ENCODE measurements at places on chromosomes 1 and 21.

DNA sequence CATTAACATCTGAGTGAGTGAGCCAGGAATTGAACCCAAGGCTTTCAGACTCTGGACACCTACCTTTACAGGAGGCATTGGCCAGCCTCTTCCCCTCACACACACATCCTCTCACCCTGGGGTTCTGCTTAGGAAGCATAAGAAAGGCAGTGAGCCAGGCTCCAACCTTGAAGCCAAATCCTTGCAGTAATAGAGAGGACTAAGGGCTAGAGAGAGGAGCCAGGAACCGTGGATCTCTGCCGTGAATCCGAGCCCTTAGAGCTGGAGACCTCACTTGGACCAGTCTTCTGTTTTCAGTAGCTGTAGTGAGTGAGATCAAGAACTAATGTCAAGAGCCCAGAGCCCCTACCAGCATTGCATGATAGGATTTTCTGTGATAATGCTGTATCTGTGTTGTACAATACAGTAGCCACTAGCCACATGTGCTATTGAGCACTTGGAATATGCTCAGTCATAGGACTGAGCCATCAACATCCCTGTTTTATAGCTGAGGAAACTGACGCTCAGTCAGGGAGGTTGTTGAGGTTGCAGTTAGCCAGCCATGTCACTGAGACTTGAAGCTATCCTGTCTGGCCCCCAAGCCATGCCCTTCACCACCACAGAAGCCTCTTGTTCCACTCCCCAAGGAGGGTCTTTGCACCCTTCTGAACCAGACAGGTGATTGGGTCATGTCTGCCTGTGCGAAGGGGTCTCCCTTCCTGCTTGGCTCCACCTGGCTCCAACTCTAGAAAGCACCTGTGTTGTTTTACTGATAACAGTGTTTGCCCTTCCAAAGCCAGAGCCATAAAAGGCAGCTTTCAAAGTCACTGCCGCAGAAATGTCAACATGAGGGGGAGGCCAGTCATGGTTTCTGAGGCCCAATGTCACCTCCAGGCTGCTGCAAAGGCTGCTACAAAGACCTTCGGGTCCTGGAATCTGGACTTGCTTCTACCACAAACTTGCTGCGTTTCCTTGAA is 101.1 kb upstream of the JUN start:
- peak; percentile 39 for DNase-seq

GRCh38 chr1:222073307-222073995 is 331.6 kb upstream of the DUSP10 start:
- no peak for DNase-seq

DNA sequence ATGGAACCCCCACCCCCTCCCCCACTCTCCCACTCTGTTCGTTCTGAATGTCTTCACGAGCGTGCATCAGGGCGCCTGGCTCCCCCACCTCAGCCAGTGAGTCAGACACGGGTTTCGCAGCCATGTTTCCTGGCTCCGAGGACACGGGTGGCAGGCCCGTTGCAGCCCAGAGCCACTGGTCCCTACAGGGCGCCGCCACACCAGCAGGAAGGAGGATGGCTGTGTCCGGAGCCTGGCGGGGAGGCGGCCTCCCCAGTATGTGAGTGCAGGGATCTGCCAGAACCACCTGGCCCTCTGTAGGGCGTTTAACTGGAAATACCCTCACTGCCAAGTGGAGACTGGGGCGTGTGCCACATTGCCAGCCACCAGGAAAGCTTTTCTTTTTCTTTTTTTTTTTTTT is 18.5 kb downstream of the CSTB start:
- no peak for DNase-seq

GRCh38 chr1:43318831-43319230 is 18.0 kb downstream of the TIE1 start:
- DNase-seq = no peak

GRCh38 chr1:15944308-15945010 is 31.4 kb downstream of the ZBTB17 start:
- DNase-seq = no peak

- DNase-seq = no peak
Observed at GRCh38 chr21:30479259-30479658, 908 bp downstream of the KRTAP19-1 start.

GRCh38 chr1:243549108-243549507 is 293.3 kb downstream of the SDCCAG8 start:
- DNase-seq = peak; percentile 11

GRCh38 chr1:161781995-161782394 is 15.9 kb downstream of the ATF6 start:
- no peak for DNase-seq

GRCh38 chr1:55063577-55063942 is 24.2 kb downstream of the PCSK9 start:
- no peak for DNase-seq

GRCh38 chr1:69123486-69123885 is 444.2 kb upstream of the LRRC7 start:
- DNase-seq = no peak

- DNase-seq = no peak
Observed at GRCh38 chr1:67978890-67979516, 71.4 kb downstream of the DIRAS3 start.

- DNase-seq = no peak
Observed at GRCh38 chr1:5427026-5427613, 565.1 kb downstream of the NPHP4 start.

DNA sequence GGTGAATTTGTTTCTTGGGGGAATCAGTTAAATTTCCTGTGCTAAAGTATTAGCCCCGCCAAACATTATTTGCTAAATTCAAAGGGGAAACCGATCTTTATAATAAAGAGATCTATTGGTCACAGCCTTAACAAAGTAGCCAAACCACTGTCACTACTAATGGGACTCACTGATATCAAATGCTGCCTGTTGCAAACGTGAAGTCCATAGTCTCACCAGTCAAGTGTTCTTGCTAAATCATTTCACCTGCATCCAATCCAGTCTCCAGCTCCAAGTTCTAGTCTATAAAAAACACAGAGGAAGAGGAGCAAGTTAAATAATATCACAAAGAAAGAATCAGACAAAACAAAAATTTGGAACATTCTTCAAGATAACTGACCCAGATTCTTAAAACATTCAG is 30.1 kb downstream of the SH3BGR start:
- DNase-seq = no peak

GRCh38 chr1:18639368-18640055 is 8.9 kb downstream of the PAX7 start:
- no peak for DNase-seq

GRCh38 chr1:233290396-233291034 is 5.0 kb downstream of the PCNX2 start:
- DNase-seq = no peak

GRCh38 chr1:20337581-20337980 is 46.9 kb downstream of the VWA5B1 start:
- DNase-seq = no peak

DNA sequence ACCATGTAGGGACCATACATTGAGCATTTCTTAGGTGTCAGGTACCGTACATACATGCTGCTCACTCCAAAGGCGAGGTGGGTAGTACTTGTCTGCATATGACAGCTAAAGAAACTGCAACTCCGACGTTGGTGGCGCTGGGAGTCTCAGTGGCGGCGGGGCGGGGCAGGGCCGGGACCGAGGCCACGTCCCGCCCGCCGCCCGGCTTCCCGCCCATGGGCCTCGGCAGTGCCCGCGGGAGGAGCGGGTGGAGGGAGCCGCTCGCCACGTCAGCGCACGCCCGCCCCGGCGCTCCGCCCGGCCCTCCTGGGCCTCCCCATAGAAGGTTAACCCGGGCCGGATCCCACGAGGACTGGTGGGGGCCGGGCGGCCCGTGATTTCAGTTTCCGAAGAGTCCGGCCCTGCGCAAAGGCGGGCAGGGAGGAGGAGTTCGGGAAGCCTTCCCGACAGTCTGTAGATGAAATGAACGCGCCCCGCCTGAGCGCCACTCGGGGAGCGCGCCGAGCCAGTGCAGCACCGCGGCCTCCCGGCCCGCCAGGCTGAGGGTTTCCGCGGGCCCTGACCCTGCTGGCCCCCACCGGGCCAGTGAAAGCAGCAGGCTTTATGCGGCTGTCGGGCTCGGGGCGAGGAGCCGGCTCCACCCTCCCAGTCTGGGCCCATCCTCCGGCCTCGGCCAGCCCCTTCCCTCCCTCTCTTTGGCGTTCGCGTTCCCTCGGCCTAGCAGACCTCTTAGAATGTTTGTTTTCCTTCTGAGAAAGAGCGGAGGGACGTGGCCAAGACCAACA is 119.9 kb upstream of the JUN start:
- peak; percentile 83 for DNase-seq

GRCh38 chr21:31961027-31961426 is 88.2 kb downstream of the HUNK start:
- DNase-seq = no peak

DNA sequence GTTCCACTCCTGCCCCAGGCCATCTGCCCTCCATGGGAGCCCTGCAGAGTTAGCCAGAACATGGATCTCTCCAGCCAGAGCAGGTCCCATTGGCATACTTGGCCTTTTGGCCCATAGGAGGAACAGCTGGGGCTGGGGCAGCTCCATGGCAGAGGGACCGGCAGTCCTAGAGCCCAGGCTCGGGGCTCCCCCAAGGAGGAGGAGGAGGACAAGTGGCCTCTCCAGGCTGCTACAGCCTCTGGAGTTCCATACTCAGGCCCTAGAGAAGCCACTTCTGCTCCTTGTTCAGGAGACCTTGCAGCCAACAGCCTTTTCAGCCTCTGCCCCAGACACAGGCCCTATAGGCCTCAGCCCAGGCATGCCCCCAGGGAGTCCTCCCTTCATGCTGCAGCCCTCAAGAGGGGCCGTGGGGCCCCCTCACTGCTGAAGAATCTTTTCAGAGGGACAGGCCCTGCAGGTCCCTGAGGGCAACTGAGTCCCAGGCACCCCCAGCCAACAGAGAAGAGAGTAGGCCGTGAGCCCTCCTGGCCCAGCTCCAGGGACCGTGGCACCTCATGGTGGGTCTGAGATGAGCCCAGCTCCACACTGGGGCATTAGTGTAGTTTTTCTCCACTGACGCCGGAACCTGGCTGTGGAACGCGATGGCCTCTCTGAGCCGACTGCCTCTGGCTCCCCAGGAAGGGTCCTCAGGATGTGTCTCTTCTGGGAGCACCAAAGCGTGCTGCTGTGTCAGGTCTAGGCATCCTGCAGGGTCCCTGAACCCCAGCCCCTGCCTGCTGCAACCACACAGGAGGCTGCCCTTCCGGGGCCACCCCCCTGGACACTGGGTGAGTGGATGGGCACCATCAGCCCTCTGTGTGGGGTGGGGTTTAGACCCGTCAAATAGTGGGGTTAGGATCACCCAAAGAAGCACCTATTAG is 297.6 kb upstream of the VAMP3 start:
- no peak for DNase-seq

GRCh38 chr1:202105571-202106339 is 17.0 kb upstream of the GPR37L1 start:
- DNase-seq = peak; percentile 78

DNA sequence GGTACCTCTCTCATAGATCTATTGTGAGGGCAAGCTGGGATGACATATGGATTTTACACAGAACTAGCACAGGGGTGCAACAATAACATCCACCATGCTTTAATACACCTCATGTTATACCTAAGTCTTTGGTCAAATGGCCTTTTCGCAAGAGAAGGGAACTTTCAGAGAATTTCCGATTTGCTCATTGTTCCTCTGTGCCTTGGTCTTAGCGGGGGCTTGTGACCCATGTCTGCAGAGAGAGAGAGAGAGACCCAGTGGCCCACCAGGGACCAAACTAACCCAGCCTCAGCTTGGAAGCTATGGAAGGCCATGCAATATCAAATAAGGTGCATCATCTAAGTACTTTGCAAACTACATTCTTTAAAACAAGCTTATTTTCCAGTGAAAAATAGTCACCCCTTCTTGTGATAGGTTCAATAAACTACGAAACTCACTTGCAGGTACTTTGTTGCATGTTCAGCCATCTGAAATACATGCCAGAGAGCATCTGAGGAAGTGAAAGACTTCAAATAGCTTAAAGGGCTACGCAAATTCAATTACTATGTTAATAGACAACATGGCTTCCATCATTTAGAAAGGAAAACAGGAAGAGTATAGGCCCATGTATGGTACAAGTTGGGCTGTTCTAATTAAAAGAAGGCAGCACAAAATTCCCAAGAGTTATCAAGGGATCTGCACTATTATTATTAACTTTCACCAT is 100.7 kb downstream of the KCNN3 start:
- DNase-seq = no peak

- DNase-seq = peak; percentile 67
Observed at GRCh38 chr1:153344718-153345025, 4.0 kb downstream of the PGLYRP4 start.

GRCh38 chr21:43866659-43867331 is 1.8 kb downstream of the AGPAT3 start:
- peak; percentile 36 for DNase-seq

DNA sequence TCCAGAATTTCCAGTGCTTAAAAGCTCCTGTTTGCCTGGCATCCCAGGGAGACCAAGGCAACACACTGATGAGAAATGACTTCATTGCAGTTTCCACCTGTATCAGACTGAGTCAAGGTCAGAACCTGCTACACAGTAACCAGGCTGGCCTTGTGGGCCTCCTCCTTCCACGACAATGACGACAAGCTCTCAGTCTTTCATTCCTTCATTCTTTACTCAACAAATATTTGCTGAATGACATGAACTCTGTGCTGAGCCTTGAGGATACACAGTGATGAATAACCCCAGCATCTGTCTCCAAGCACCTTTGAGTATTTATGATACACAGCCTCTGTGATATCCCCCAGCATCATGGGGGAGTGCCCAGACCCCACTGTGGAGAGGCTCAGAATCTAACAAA is 8.9 kb upstream of the LCE5A start:
- DNase-seq = no peak

DNA sequence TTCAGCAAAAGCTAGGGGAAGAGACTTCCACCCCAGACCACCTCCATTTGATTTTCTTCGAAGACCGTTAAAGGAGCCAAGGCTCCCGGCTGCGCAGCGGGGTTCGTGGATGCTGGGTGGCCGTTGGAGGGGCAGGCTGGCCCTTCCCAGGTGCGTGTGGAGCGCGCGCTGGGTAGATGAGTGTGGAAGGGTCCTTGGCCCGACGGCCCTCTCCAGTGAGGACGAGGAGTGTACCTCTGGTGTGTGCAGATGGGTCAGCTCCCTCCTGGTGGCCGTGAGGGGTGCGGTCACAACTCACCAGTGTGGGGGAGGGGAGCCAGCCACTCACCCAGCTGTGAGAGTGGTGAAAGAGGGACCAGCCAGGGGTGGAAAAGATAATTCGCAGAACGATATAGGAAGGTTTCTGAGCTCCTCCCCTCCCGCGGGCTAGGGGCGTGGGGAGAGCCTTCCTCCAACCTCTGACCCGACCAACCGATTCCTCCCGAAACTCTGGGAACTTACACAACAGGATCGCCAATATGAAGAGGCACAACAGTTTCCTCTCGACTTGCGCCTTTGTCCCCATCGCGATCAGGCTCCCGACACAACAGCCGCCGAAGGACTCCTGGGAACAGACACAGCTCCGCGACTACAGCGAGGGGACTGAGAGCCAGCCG is at the start of gene F11R:
Gene F11R (minus strand): TSS at position 644 of the 656 bp plus-strand sequence. CDS start 79 bp downstream, at position 565.
- DNase-seq = peak; percentile 86

- DNase-seq = no peak
Observed at GRCh38 chr1:41766546-41766945, 152.2 kb downstream of the HIVEP3 start.

- no peak for DNase-seq
Observed at GRCh38 chr21:39805983-39806382, 61.0 kb downstream of the IGSF5 start.

DNA sequence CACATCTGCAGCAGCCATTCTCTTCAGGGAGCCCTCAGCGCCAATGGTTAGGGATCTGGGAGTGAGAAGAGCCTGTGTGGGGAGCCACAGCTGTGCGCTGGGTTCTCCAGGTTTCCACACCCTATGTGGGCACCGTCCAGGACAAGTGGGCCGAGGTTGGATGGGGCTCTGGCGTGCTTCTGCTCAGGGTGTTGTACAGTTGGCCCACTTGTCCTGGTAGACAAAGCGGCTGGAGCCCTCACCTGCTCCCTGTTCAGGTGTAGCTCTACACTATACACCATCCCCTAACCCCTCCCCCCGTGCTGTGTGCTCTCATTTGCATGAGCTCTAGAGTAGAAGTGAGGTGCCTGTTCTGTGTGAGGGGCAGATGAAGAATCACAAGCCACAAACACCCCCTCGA is 12.2 kb downstream of the SH3BP5L start:
- DNase-seq = no peak

All from hematopoietic multipotent progenitor cell treated with erythropoietin and hydrocortisone succinate and interleukin-3 and kit ligand, for 6 days (in vitro differentiated cells).